ENCODE measurements at places on chromosomes 2 and 18. TPM values are rescaled to one million over a fixed set of nuclear protein-coding genes. Genes with fewer than 3 reads are reported as not detected.

Gene MAP4K3
- total RNA-seq = 24.5 TPM

Gene CFAP65
- total RNA-seq = not detected

Gene NT5DC4
- total RNA-seq = not detected

Gene RNF144A
- 23.5 TPM for total RNA-seq

Gene SLC19A3
- 0.07 TPM for total RNA-seq

Gene COL3A1
- total RNA-seq = 13.4 TPM

Gene HNMT
- total RNA-seq = 9.9 TPM

Gene SCN3A
- total RNA-seq = under 0.01 TPM

Gene NDC80
- total RNA-seq = 4.4 TPM

Gene UPP2
- not detected for total RNA-seq

Gene ERICH2
- 0.89 TPM for total RNA-seq

Gene UGT1A3
- total RNA-seq = not detected

Gene PRKAG3
- not detected for total RNA-seq
